ENCODE measurements at places on chromosomes 4 and X. TPM values are rescaled to one million over a fixed set of nuclear protein-coding genes. Genes with fewer than 3 reads are reported as not detected.
A peak's percentile ranks its signal among the peaks of the same experiment; 100 is the strongest.

CYLC1 gene
- not detected for polyA plus RNA-seq

AASDH gene
- polyA plus RNA-seq, result 3.1 TPM

GRCh38 chr4:89114100-89114499, 2.8 kb downstream of the TIGD2 start:
- H3K36me3 ChIP-seq, result no peaks in the 10 kb centered on the region
- H3K4me3 ChIP-seq, result no peak overlapping the region
- no peak overlapping the region for H3K27ac ChIP-seq

AFF2 gene
- polyA plus RNA-seq, result not detected

- no peaks in the 10 kb centered on the region for H3K36me3 ChIP-seq
- no peak overlapping the region for H3K27ac ChIP-seq
- H3K4me3 ChIP-seq, result no peak overlapping the region
- H3K4me1 ChIP-seq, result no peaks in the 10 kb centered on the region
Observed at GRCh38 chr4:123380728-123381716, 15.6 kb upstream of the SPRY1 start.

UGT2B7 gene
- not detected for polyA plus RNA-seq

DNA sequence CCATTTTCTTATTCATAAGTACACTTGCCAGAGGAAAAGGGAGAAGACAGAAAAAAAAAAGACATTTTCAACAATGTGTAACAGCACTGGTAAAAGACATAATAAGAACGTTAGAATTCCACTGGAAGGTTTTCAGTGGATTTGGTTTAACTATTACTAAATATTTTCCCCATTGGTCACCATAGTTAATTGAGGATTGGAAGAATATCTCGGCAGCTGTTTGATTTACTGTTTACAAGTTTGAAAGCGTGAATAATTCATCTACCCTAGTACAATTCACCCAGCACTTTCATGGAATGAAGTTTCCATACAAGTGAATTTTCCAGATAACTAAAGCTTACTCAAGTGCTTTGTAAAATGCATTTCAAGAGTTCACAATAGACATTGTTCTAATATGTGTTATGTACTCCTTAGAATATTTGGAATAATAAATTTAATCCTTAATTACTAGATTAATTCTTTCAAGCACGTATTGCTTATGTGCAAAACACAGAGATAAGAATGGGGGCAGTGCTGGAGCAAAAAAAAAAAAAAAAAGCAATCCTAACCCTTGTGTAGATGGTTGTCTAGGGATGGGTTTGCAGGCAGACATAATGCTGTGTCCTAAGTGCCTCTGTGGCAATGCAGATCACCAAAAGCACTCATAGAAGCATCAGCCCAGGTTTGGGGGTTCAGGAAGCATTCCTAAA, 57.1 kb downstream of the ENPEP start:
- no peak overlapping the region for H3K27ac ChIP-seq
- H3K27me3 ChIP-seq, result peaks cover 8% of the 10 kb centered on the region
- DNase-seq, result no peak
- H3K4me1 ChIP-seq, result no peaks in the 10 kb centered on the region
- H3K4me3 ChIP-seq, result no peak overlapping the region
- no peaks in the 10 kb centered on the region for H3K36me3 ChIP-seq

DNA sequence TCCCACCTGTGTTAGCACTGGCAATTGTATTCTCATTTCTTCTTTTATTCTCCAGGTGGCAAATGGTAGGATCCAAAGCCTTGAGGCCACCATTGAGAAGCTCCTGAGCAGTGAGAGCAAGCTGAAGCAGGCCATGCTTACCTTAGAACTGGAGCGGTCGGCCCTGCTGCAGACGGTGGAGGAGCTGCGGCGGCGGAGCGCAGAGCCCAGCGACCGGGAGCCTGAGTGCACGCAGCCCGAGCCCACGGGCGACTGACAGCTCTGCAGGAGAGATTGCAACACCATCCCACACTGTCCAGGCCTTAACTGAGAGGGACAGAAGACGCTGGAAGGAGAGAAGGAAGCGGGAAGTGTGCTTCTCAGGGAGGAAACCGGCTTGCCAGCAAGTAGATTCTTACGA, 176.9 kb downstream of the PTTG2 start:
- peaks cover 4% of the 10 kb centered on the region for H3K36me3 ChIP-seq
- no peak overlapping the region for H3K27ac ChIP-seq
- no peaks in the 10 kb centered on the region for H3K4me1 ChIP-seq
- H3K27me3 ChIP-seq, result no peaks in the 10 kb centered on the region
- no peak overlapping the region for H3K4me3 ChIP-seq

GRCh38 chr4:89056953-89057398, at the start of gene FAM13A:
Gene FAM13A (minus strand): TSS chr4:89057185. CDS start chr4:89056964, 221 bp downstream.
- peaks cover 9% of the 10 kb centered on the region for H3K4me1 ChIP-seq
- peak; percentile 41 for DNase-seq
- H3K4me3 ChIP-seq, result peak within 1 kb of the TSS; percentile 54
- no peaks in the 10 kb centered on the region for H3K36me3 ChIP-seq
- H3K27ac ChIP-seq, result peak within 1 kb of the TSS; percentile 37

NSUN7 gene
- 0.15 TPM for polyA plus RNA-seq

DNA sequence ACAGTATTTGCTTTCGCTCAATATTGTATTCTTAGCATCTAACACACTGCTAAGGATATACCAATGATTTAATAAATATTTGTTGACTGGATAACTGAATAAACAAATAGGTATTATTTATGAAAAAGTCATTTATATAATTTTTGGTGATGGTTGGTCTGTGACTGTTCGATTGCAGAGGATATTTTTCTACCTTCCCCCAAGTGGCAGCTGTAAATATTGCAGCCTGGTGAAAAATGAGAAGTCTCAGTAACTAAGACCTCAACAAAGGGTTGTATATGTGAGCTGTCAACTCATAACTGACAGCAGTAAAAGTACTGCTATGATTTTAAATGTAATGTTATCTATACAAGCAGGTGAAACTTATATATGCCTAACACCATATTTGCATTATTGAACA, 36.0 kb downstream of the HTR2C start:
- H3K27me3 ChIP-seq, result no peaks in the 10 kb centered on the region
- H3K4me1 ChIP-seq, result no peaks in the 10 kb centered on the region
- DNase-seq, result no peak
- no peak overlapping the region for H3K4me3 ChIP-seq
- no peak overlapping the region for H3K27ac ChIP-seq

BMPR1B gene
- polyA plus RNA-seq, result 0.37 TPM

- H3K27me3 ChIP-seq, result no peaks in the 10 kb centered on the region
- no peak for DNase-seq
- peak overlapping the region; percentile 36 for H3K27ac ChIP-seq
- H3K36me3 ChIP-seq, result peaks cover 19% of the 10 kb centered on the region
- no peak overlapping the region for H3K4me3 ChIP-seq
Observed at GRCh38 chrX:136829413-136829812, 48.7 kb upstream of the ARHGEF6 start.

GPR143 gene
- polyA plus RNA-seq, result not detected

MEPE gene
- not detected for polyA plus RNA-seq

GC gene
- not detected for polyA plus RNA-seq

GRCh38 chrX:17680732-17681413, 56.4 kb upstream of the SCML1 start:
- H3K4me3 ChIP-seq, result no peak overlapping the region
- H3K27ac ChIP-seq, result no peak overlapping the region
- DNase-seq, result no peak
- peaks cover 9% of the 10 kb centered on the region for H3K27me3 ChIP-seq

GRCh38 chr4:156732634-156733033, 239.0 kb downstream of the PDGFC start:
- H3K36me3 ChIP-seq, result no peaks in the 10 kb centered on the region
- no peak overlapping the region for H3K4me3 ChIP-seq
- H3K27me3 ChIP-seq, result no peaks in the 10 kb centered on the region
- H3K27ac ChIP-seq, result no peak overlapping the region

DNA sequence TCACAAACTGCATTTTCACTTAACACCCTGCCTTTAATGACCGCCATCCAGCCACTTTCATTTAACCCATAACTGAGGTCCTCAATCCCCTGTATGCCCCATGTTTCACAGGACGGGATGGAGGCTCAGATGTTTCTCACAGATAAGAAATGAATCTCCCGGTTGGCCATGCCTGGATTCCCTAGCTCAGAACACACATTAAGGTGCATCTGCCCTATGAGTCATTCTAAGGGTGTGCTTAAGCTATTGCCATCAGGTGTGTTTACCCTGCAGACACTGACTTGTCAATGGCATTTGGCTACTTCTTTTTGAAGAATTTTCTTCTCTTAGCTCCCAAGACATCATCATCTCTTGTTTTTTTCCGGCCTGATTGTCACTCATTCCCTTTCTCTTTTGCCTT, 222.6 kb upstream of the SMIM31 start:
- no peak overlapping the region for H3K27ac ChIP-seq
- H3K4me1 ChIP-seq, result no peaks in the 10 kb centered on the region
- DNase-seq, result no peak
- no peak overlapping the region for H3K4me3 ChIP-seq
- no peaks in the 10 kb centered on the region for H3K36me3 ChIP-seq
- H3K27me3 ChIP-seq, result no peaks in the 10 kb centered on the region

DNA sequence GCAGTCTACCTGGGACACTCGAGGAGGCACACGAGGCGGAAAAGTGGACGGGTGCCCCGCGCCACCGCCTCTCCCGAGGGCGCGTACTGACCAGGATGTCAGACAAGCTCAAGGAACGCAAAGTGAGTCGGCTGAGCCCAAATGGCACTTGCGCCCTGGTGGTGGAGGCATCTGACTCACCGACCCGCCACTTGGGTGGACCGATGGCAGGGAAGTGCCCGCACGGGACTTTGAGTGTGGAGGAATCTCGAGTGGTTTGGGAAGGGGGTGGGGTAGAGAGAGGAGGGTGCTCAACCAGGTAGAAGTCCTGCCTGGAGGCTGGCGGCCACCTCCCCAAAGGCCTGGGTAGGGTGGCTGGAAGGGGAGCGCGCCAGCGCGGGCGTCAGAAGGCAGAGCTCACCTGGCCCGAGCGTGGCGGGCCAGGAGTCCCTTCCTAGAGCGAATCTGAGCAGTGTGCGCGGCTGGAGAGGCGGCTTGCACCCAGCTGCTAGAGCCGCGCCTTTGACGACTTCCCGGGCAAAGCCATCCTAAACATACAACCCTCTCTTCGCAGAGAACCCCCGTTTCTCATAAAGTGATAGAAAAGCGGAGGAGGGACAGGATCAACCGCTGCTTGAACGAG, 655 bp downstream of the HELT start:
- H3K4me1 ChIP-seq, result peaks cover 21% of the 10 kb centered on the region
- H3K27me3 ChIP-seq, result peaks cover 100% of the 10 kb centered on the region
- H3K27ac ChIP-seq, result no peak overlapping the region
- DNase-seq, result no peak

DNA sequence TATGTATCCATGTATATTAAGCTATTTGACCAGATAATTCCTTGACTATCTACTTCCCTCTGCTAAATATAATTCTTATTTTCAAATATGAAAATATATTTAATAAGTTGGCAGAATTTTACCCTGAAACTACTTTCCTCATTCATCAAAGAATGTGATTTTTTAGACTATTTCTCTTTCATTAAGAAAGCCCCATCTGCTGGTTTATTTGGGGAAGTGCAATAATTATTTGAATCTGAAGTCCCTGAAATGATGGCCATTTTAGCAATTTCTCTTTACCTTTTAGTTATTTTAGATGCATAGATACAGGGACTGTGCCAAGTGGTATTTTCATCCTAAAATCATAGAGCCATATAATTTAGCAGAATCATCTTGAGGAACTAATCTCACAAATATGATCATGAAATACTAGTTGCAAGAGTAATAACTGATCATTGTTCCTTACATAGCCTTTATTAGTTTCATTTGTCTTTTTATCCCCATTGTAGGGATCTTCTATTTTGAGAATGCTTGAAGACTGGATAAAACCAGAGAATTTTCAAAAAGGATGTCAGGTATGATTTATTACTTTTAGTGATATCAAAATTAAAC, 39.0 kb downstream of the ENPEP start:
- no peaks in the 10 kb centered on the region for H3K27me3 ChIP-seq
- peaks cover 14% of the 10 kb centered on the region for H3K4me1 ChIP-seq
- no peaks in the 10 kb centered on the region for H3K36me3 ChIP-seq
- no peak for DNase-seq

DNA sequence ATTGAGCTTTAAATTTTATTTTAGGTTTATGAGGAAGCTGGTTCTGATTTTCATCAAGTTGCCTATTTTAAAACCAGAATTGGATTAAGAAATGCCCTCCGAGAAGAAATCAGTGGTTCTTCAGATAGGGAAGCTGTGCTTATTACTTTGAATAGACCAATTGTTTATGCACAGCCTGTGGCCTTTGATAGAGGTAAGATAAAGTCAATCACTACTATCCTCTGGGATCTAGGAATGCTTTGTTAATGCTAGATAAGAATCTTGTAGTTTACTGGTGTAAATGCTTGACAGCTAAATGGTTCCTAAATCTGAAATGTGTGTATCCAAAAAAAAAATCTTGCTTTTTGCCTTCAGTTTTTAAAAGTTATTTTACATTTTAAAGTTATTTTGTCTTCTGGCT, 73.0 kb upstream of the ADAD1 start:
- H3K36me3 ChIP-seq, result peaks cover 96% of the 10 kb centered on the region
- no peaks in the 10 kb centered on the region for H3K27me3 ChIP-seq
- no peak overlapping the region for H3K27ac ChIP-seq
- no peaks in the 10 kb centered on the region for H3K4me1 ChIP-seq
- no peak overlapping the region for H3K4me3 ChIP-seq

PCYT1B gene
- polyA plus RNA-seq, result 0.09 TPM

DNA sequence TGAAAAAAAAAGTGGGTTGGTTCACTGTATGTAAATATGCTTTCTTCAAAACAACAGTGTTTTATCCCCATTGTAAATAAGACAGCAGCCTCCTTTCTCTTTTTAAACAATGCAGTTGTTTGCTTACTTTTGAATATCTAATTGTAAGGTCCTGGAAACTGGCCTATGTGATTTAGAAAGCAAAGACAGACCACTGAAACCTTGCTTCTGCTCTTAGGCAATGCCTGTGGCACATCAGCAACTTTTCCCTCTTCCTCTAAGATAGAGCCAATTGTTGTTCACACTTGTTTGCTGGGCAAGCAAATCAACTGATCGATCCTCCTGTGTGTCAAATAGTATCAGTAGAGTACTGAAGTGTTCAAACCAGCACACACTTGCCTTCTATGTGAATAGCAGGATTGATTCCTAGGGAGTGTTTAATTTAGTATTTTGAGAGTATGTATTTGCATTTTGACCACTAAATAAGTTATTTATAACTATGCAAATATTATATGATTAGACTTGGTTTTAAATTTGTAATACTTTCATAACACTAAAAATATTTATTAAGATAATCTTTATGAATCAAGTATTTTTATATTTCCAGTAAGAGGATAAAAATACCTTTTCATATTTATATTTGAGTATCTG, 55.4 kb upstream of the GRPR start:
- DNase-seq, result no peak
- H3K36me3 ChIP-seq, result no peaks in the 10 kb centered on the region
- no peaks in the 10 kb centered on the region for H3K4me1 ChIP-seq
- no peak overlapping the region for H3K27ac ChIP-seq
- no peaks in the 10 kb centered on the region for H3K27me3 ChIP-seq

TRAM1L1 gene
- 0.29 TPM for polyA plus RNA-seq

Measured in heart right ventricle (tissue), 16 donors.